Stimulated activated CD8-positive, alpha-beta memory T cell treated with anti-CD3 and anti-CD28 coated beads, Interleukin-2, amount 100 ng/mL, for 48 hours (primary cell): ENCODE measurements at places on chromosomes 3 and 15.

DNA sequence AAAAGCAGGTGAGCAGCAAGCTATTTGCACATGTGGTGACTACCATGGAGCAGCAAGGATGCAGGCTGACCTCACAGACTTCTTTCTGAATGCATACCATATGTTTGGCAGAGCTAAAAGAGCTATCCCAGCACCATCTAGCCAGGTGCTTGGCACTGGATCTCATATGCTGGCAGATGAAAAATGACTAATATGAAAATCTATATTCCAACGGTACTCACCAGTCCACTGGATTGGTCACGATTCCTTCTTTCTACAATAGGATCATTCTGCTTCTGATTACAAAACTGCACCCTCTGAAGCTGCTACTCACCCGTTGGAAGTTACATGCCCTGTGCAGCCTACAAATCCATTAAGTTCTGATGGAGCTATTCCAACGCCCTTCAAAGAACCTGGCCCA, 714.3 kb upstream of the CFAP20DC start:
- DNase-seq, result no peak

- DNase-seq, result no peak
These were observed 90.6 kb downstream of the IQSEC1 start for GRCh38 chr3:12982619-12983101.

GRCh38 chr3:52522651-52523251, 10.9 kb downstream of the NT5DC2 start:
- no peak for DNase-seq

DNA sequence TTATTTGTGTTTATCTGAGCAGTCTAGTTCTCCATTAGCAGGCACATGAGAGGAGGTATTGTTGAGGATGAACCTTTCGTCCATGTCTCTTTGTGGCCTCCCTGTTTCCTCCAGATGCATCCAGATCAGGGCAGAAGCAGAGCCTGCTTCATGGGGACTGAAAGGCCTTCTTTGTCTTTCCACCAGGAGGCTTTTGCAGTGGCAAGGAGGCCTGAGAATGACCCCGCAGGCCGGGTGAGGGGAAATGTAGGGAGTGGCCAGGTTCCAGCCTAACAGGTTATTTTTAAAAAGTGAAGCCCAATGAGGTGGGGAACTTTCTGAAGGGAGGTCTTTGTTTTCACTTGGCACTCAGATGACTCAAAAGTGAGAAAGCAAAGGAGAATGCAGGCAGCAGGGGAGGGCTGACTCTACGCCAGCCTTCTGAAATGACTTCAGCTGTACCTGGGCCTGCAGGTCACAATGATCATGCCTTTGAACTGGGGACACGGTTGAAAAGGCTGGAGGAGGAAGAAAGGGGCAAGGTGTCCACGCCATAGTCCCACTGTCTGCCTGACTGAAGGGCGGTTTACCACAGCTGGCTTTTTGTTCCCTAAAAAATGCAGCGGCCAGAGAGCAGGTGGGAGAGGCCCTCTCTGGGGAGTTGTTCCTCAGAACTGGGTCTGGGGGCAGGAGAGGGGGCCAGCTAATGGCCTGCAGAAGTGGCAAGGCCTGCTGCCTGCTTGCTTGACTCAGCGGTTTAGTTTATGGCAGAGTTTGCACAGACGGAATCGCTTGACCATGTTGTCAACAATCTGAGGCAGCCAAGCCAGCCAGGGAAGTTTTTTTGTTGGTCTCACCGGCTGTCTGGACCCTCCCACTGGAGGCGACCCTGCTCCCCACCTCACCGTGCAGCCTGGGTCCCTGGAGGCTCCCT, 28.7 kb downstream of the CMTM7 start:
- no peak for DNase-seq

DNA sequence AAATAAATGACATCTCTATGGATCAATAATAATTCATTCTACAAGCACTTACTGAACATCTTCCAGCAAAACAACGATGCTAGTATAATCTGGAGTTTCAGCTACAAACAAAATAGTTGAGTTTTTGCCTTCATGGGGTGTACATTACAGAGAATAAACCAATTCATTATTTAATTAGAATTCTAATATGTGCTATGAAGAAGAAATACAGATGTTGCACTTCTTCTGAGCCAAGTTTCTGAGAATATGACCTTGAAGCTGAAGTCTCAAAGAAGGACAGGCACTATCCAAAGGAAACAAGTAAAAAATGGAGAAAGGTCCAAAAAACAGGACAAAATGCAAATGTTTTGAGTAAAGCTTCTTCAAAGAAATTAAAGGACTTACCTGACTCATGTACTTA, 94.2 kb downstream of the SENP7 start:
- DNase-seq, result no peak
